ENCODE measurements at places on chromosomes 7 and 10. TPM values are rescaled to one million over a fixed set of nuclear protein-coding genes. Genes with fewer than 3 reads are reported as not detected.

FAM180A gene
- total RNA-seq: not detected

GRCh38 chr7:36937754-36938563 is 213.7 kb upstream of the AOAH start:
- no peaks in the 10 kb centered on the region for H3K36me3 ChIP-seq
- DNase-seq: no peak
- no peak overlapping the region for H3K27ac ChIP-seq
- H3K4me1 ChIP-seq: no peaks in the 10 kb centered on the region
- H3K4me3 ChIP-seq: no peak overlapping the region
- no peaks in the 10 kb centered on the region for H3K27me3 ChIP-seq

- H3K27me3 ChIP-seq: no peaks in the 10 kb centered on the region
- H3K27ac ChIP-seq: no peak overlapping the region
- no peaks in the 10 kb centered on the region for H3K36me3 ChIP-seq
- H3K4me1 ChIP-seq: no peaks in the 10 kb centered on the region
Measured at GRCh38 chr7:96205665-96206064, 116.2 kb downstream of the SLC25A13 start.

GRCh38 chr10:83250396-83250795 is 888.9 kb upstream of the GHITM start:
- no peak overlapping the region for H3K27ac ChIP-seq
- DNase-seq: no peak
- H3K4me1 ChIP-seq: no peaks in the 10 kb centered on the region
- H3K36me3 ChIP-seq: no peaks in the 10 kb centered on the region
- H3K27me3 ChIP-seq: no peaks in the 10 kb centered on the region
- no peak overlapping the region for H3K4me3 ChIP-seq

GRCh38 chr7:120919466-120919865 is 31.1 kb upstream of the ING3 start:
- no peak overlapping the region for H3K27ac ChIP-seq
- H3K4me3 ChIP-seq: no peak overlapping the region
- no peaks in the 10 kb centered on the region for H3K27me3 ChIP-seq
- no peaks in the 10 kb centered on the region for H3K36me3 ChIP-seq
- no peak for DNase-seq

Data from endothelial cell of umbilical vein (primary cell).